Peyer's patch (tissue), 4 donors: ENCODE measurements at places on chromosomes 2 and 18. TPM values are rescaled to one million over a fixed set of nuclear protein-coding genes. Genes with fewer than 3 reads are reported as not detected.

TACR1 gene
- total RNA-seq, result 5.6 TPM

LONRF2 gene
- 0.80 TPM for total RNA-seq

DNA sequence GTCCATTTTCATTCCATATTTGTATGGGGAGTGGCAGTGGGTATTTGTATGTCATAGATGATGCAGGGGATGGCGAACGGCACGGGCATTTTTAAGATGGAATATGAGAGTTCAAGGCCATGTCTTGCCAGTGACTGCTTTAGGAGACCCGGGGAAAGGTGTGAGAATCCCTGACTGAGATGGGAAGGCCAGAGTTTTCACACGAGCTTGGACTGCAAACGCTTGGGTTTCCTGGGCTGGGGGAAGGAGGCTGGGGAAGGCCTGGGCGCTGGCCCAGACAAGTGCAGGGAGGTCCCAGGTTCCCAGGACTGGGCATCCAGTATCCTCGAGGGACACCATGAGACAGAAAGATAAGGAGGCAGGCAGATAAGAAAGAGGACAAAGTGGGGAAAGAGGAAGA lies 35.2 kb downstream of the CNGA3 start:
- no peak for DNase-seq

GRCh38 chr2:58634653-58635370 lies 393.7 kb upstream of the FANCL start:
- DNase-seq, result no peak

CCDC121 gene
- 2.1 TPM for total RNA-seq

DNA sequence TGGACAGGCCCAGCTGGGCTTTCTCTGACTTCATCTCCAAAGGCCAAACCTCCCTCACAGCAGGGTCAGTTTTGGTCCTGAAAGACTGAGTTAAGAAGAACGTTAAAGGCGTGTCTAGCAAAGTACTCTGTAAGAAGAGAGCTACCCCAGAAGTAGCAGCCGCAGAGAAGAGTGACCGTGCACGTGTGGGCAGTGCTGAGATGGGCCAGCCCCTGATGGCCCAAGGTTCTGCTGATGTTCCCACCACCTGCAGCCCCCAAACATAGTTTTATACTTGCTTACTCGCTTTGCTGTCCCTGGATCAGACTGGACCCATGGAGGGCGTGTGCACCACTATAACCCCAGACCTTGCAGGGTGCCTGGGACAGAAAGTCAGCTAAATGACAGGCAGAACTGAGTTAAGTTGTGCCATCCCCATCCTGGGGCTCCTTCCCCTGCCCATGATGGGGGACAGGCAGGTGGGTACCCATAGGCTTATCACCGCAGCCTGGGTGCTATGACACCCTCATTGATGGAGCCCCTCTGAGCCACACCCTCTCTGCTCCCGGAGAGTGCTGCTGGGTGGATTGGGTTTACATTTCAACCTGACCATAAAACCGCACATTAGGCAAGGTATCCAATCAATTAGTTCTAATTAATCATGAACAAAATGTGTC lies 367.3 kb upstream of the HS6ST1 start:
- no peak for DNase-seq

GRCh38 chr18:29104227-29104626 lies 927.3 kb upstream of the CDH2 start:
- DNase-seq, result no peak

FSIP2 gene
- 1.7 TPM for total RNA-seq

DNA sequence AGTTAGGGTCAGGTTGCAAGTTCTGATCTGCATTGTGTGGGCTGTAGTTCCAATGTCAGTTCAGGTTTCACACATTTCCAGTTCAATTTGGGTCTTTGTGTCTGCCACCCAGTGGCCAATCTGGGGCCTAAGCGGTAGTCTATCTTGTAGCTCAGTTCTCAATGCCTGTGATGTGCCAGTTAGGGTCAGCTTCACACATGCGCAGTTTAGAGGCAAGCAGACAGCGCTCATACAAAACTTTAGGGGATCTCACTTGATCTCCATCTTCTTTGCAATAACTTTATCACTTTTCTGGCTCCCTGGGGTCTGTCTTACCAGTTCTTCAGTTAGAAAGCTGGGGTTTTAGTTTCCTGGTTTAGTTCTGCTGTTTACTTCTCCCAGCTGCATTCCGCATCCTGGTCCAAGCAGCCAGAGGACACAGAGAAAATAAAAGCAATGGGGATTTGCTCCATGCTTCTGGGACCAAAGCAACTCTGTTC lies 11.0 kb upstream of the ZNF24 start:
- peak; percentile 84 for DNase-seq

DNA sequence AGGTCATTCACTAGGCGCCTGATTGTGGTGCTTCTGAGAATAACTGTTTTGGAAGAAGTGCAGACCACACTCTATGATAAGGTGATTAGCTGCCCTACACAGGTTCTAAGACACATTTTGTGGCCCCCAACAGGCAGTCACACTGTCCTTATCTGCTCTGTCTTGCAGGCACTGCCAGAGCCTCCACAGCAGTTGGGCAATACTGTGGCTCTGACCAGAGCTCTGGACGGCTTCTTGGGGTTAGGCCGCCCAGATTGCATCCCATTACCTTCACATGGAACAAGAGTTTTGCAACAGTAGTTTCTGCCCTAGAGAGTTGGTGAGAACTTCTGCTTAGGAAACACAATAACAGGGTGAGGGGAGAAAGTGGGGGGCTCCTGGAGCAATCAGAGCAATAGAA lies 22.7 kb downstream of the RUFY4 start:
- no peak for DNase-seq

DNA sequence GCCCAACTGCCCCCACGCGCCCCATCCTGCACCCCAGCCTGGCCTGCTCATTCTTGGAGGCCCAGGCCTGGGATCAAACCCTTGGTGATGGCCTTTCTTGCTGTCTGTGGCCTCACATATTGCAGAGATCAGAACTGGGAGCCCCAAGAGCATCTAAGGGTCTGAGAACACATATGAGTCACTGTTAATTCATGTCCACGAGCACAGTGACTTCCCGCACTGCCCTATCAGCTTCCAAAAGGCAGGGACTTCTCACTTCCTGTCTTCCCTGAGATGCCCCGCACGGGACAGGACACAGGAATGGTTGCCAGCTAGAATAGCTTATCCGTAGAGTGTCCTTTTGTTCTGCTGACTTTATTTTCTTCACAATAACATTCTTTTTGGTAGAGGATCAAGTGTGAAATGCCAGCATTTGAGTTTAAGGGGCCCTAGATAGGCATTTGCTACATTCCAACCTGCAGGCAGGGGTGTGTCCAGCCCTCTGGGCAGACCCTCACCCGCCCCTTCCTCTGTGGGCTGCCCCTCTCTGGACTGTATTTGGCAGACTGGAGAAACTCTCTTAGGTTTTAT lies 21.1 kb upstream of the CELF4 start:
- DNase-seq, result no peak

DNA sequence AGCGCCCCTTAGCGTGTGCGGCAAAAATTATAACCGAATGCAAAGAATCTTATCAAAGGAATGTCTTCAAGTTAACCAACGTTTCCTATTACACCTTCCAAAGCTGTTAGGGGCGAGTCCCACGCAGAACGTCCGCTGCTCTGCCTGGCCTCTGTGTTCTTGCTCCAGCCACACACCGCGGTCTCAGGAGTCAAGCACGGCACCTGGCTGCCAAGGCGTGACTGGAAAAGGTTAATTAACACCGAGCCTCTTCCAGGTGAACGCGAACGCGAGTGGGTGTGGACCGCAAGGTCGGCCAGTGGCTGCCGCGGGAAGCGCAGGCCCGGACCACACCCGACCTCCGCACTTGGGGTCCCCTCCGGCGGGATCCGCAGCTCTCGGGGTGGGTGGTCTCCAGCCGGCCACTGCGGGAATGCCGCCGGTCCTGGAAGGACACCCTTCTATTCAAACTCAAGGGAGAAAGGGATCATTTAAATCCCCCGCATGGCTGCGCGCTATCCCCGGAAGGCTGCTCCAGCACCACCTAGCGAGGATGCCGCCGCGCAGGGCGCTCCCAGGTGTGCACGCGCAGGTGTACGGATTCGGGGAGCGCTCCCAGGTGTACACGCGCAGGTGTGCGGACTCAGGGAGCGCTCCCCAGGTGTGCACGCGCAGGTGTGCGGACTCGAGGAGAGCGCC lies 830 bp downstream of the CYB5A start:
- DNase-seq, result no peak

DNA sequence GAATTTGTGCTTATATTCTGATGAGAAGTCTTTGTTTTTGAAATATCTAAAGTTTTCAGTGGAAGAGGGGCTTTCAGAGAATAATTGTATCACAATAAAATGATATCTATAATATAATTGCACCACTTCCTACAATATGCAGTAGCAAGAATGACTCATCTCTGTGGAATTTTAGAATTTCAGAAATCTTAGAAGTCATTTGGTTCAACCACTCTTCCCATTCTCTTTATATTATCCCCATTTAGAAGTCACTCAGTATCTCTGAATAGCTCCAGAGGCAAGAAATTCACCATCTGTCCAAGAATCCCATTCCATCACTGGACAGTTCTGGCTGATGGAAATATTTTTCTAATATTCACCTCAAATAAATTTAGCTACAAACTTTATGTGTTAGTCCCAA lies 59.3 kb upstream of the CCDC68 start:
- no peak for DNase-seq

DNA sequence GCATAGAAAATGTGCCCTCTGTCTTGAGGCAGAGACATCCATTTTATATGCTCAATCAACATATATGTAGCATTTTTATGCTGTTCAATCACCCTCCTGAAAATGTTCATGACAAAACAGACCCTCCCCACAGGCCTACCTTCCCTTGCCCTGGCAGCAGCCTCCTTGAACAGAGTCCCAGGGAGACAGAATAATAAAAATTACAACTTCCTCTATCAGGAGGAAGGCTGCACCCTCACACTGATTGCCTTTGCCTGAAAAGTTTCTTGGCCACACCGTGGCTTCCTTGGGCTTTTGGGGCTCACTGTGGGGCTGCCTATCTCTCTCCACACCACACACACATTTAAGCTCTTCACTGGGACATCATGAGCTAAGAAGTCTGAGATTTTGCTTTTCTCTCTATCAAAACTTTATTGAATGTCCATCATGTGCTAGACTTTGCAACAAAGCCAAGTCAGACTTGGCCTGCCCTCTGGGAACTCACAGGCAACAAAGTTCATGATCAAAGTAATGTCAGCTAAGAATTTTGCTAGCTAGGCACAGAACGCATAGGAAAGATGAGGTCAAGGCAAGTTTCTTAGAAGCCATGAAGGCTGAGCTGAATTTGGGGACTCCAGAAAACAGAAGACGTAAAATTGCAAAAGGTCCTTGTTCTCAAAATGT lies 101.6 kb downstream of the BCL2L11 start:
- no peak for DNase-seq

RBM44 gene
- 2.5 TPM for total RNA-seq

UGT1A3 gene
- total RNA-seq, result not detected

DNA sequence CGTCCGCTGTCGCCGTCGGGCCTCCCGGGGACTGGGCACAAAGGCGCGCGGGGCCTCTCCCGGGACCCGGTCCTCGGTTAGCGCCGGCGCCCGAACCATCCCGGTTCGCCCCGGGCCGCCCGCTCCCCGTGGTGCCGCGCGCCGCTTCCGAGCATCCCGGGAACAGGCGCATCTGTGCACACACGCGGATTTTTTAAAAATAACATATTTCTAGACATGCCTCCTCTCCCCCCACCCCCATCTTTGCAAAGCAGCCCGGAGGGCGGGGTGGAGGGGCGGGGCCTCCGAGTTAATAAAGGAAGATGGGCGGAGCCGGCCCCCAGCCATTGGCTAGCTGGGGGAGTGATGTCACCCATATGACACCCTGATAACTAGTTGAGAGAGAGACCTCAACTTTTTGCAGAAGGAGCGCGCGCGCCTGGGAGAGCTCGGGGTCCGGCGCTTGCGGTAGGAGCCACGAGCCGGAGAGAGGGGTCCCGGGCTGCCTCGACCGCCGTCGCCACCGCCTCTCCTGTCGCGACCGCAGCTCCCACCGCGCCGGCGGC lies at the start of gene SOX11:
Gene SOX11 (plus strand): TSS at position 400 of the 545 bp plus-strand sequence. CDS start 338 bp downstream, outside the sequence.
- DNase-seq, result no peak

- peak; percentile 54 for DNase-seq
Observed at GRCh38 chr2:128736689-128737545, 418.2 kb upstream of the HS6ST1 start.

CD207 gene
- not detected for total RNA-seq

- DNase-seq, result no peak
Observed at GRCh38 chr2:158202161-158202815, 100.6 kb downstream of the UPP2 start.

FAM124B gene
- not detected for total RNA-seq

TRIM54 gene
- total RNA-seq, result not detected

- DNase-seq, result no peak
Observed at GRCh38 chr2:95301876-95302641, 4.9 kb downstream of the KCNIP3 start.

DNA sequence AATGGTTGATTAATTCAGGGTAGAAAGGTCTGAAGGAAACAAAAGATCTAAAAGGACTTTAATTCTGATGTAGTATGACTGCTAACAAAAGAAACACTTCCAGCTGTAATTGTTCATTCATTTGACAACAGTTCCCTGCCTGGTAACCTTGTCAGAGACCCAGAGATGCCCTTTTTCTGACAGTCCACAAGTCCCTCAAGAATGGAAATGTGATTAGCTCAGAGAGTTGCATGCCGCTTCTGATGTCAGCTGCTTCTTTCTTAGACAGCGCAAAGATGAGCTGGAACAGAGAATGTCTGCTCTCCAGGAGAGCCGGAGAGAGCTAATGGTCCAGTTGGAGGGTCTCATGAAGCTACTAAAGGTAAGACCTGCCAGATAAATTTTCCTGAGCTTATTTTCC lies 153.6 kb downstream of the DTNA start:
- no peak for DNase-seq

HRH4 gene
- total RNA-seq, result not detected

DNA sequence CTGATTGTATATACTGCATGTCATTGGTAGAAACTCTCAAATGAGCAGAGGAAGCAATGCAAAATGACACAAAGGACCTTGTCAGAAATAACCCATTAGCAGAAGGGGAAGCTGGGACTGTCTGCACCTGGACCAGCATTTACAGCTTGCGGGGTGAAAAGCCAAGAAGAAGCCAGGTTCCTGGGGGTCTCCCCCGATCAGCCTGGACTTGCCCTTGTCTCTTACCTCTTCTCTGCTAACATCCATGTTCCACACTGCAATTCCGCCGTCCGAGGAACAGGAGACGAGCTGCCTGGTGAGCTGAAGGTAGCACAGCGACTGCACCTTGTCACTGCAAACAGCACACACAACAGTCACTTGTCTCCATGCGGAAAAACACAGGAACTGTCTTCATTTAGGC lies 51.1 kb downstream of the WDFY1 start:
- peak; percentile 53 for DNase-seq

GRCh38 chr2:239934571-239935171 lies 90.5 kb downstream of the NDUFA10 start:
- peak; percentile 57 for DNase-seq
